Activated CD4-positive, CD25-positive, alpha-beta regulatory T cell (primary cell): ENCODE measurements at places on chromosomes 1 and 21.

DNA sequence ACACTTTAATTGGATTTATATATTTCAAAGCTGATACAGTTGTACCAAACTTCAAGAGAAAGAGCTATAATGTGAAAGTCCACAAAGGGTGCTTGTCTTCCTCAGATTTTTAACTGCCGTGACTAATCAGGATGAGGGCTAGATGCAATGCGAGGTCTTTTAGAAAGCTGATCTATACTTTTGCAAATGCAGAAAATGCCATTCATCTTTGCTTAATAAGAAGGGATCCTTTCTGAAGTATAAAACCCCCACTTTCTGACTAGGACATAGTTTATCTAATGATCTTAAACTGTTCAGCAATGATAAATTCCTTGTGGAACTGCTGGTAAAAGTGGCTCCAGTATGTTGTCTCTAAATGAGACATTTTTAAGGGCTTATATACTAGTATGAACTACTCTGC is 102.7 kb upstream of the NGF start:
- no peak for DNase-seq

- DNase-seq: no peak
These were observed 24.7 kb downstream of the LYST start for GRCh38 chr1:235841938-235842545.

- no peak for DNase-seq
These were observed 507.1 kb downstream of the SMYD3 start for GRCh38 chr1:245999697-246000637.

GRCh38 chr1:183279835-183280234 is 93.8 kb downstream of the LAMC2 start:
- DNase-seq: no peak

DNA sequence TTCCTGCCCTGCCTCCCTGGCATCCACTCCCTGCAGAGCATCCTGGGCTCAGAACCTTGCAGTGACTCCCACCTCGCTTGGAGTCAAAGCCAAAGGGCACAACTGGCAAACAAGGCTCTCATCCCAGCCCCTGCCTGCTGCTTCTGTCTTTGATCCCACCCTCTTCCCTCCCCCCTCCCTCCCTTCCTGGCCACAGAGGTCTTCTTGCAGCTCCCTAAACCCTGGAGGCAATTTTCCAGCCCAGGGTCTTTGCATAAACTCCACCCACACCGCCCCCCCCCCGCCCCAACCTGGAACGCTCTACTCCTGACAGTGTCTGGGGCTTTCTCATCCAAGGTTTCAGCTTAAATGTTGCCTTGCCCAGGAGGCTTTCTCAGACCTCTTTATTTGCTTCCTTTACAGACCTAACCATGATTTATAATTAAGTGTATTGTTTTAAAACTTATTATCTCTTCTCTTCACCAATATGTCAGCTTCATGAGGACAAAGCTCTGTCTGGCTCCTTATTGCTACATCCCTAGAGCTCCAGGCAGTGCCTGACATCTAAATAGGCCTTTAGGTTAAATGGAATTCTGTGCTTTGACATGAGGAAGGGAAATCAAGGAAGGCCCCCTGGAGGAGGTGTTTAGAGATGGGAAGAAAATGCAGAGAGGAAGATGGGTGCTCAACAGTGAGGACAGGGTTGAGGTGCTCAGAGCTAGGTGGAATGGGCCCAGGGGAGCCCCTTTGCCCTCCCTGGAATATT is 37.7 kb upstream of the PADI1 start:
- DNase-seq: no peak

DNA sequence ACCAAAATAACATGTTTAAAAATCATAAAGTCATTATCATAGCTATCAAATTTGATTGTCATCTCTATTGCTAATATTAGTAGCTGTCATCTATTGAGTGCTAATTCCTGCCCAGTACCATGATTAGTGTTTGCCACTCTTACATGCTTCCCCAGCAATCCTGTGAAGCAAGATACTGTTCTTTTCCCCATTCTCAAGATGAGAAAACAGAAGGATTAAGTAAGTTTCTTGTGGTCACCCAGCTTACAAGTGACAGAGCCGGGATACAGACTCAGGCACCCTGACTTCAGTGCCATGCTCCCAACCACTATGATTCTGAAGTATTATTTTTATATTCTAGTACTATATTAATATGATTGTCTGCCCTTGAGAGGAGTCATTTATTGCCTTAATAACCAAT is 36.5 kb downstream of the LRRC8C start:
- no peak for DNase-seq

DNA sequence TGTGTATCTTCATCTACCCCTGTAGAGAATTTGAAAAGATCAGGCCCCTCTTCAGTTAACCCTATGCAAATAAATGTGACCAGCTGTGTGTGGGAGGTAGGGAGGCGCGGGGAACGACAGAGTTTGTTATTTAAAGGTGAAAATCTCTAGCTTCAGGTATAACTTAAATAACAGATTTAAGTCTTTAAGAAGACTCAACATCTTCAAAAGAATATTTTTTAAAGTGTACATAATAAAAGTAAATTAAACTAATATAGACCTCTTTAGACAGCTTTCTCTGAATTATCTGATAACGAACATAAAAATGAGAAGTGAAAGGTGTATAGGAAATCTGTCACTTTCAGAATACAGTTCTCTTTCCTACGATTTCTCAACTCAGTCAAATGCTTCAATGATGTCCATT is 16.0 kb downstream of the ANGPTL3 start:
- DNase-seq: no peak

DNA sequence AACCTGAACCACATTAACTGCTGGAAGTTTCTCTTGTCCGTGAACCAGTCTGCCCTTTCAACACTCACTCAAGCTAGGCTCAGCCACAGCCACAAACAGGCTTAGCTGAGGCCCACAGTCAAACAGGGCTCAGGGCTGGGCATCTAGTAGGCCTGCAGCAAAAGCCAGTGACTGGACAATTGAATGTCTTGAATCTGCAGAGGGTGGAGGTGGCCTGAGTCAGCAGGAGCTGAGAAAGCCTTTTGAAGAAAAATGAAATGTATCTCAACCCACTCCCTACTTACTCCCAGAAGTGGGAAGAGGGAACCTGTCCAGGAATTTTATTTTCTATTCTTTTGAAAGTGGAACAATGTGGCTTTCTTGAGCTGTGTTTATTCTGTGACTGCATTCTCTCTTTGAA is 95.4 kb downstream of the PTPRU start:
- DNase-seq: no peak

- DNase-seq: no peak
These were observed 18.8 kb downstream of the ENTREP3 start for GRCh38 chr1:155236451-155236850.

DNA sequence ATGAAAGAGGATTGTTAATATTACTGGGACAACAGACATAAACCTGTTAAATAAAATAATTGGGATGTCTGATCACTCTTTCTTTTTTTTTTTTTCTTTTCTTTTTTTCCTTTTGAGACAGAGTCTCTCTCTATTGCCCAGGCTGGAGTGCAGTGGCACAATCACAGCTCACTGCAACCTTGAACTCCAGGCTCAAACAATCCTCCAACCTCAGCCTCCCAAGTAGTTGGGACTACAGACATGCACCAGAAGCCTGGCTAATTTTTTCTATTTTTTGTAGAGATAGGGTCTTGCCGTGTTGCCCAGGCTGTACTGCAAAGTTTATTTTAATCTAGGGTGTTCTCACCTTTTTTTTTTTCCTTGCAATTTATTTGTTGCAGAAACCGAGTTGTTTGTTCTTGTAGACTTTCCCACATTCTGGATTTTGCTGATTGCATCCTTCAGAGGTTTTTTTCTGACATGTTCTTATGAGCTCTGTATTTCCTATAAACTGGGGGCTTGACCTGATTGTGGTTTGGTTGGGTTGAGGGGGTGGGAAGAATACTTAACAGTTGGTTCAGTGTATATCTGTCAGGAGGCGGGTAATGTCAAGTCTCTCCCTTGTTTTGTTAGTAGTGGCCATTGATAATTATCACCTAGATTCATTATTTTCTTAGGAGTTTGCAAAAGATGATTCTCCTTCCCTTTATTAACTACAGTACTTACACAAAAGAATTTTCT is 125.2 kb downstream of the MAST2 start:
- DNase-seq: no peak

DNA sequence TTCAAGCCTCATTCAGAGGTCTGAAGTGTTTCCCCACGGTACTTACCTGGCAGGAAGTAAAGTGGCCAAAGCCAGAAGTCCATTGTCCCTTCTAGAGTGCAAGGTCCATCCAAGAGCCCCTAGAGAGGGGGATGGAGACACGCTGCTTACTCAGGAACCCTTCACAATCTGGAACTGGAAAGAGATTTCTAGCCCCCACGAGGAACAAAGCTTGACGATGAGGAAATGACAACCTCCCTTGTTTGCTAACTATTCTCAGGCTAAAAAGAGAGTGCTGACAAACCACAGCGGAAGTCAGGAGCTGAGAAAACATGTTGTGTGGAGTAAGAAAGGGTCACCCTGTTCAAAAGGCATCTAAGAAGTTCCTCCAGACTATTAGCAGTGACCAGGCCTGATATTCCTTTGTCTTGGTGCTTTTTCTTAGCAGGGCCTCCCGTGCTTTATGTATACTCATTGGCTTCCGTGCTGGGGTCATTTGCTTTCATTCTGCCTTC is at the start of gene FCMR:
FCMR (minus strand) TSS at position 170 of the 494 bp plus-strand sequence; CDS start at position 83, 87 bp downstream.
- DNase-seq: peak; percentile 24

DNA sequence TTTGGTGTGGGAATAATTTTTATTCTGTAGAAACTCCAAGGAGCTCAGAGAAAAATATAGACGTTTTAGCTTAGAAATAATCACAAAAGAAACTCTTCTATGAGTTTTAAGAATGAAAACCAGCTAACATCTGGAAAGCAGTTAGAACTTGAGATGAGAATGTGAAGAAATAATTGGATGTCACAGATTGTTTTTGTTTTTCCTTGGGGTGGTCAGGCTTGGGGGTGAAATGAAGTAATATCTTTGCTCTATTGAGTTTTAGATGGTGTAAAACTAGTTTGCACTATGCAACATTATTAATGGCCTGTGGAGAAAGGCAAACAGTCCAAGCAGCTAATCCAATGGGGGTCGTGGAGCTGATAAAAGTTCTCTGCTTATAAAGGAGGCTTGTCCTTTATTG is 101.2 kb downstream of the FMN2 start:
- no peak for DNase-seq

DNA sequence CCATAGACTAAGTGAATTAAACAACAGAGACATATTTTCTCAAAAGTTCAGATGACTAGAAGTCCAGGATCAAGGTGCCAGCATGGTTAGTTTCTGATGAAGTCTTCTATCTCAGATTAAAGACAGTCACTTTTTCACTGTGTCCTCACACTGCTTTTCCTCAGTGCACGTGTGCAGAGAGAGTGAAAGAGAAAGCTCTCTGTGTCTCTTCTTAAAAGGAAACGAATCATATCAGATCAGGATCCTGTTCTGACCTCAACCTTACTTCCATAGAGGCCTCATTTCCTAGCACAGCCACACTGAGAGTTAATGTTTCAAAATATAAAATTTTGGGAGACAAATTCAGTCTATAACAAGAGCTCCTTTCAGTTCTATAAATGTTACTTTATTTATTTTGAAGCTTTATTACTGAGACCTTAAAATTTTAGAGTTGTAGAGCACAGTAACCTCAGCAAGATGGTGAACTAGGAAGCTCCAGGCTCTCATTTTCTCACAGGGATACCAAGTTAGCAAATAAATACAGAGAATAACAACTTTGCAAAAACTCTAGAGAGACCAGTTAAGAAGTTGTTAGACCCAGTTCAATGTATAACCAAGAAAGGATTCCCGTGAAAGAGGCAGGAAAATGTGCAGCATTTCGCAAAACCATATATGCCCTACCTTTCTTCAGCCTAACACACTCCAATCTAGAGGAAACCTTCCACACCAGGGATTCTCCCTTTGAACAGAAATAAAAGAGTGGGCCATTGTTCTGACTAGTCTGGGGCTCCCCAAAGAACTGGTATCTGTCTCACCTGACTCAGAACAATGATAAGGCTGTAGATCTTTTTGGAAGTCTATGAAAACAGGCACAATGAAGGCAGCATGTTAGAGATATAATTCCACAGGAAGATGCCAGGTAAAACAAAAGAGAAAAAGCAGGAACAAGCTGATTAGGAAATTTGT is 372.2 kb downstream of the MRPL39 start:
- no peak for DNase-seq

- no peak for DNase-seq
These were observed 11.3 kb downstream of the GRIK1 start for GRCh38 chr21:29928537-29928936.

DNA sequence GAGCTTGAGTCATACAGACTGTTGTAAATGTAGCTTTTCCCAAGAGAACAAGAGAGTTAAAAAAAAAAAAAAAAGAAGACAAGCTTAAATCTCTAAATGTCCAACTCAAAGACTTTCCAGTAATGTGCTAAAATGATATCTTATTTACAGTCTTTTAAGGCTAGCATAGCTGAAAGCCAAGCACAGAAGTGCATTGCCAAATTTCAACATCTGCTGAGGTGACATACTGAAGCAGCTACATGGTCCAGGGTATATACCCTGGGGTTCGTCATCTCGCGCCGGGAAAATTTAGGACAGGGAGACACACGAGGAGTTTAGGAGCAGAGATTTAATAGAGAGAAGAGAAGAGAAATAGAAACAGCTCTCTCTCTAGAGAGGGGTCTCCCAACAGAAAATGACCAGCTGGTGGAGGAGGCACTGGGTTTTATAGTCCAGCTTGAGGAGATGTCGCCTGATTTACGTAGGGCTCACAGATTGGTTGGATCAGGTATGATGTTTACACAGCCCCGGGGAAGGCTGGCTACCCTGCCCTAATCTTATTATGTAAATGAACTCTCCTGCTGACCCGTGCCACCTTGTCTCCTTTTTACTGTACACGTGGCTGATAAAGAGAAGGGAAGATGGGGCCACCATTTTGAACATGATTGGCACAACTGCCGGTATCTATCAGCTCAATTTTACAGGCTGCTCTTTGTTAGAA is 172.7 kb downstream of the TRIM33 start:
- no peak for DNase-seq

DNA sequence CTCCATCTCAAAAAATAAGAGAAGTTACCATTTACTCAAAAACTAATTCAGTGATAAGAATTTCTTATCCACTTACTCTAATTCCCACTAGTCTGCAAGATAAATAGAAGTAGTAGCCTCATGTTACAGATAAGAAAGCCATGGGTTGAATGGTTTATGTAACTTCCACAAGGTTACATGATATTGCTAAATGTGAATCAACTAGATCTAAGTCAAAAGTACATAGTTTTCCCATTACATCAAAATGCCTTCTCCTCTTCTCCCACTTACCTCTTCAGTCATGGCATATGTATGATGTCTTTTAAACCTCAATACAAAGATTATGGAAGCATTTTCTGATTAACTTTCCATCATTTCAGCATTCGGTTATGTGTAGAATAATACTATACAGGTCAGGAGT is 108.5 kb downstream of the ASH1L start:
- no peak for DNase-seq
